ENCODE measurements at places on chromosomes 7 and 10.

- no peak for DNase-seq
Measured at GRCh38 chr10:79327090-79327457, 20.2 kb upstream of the PPIF start.

GRCh38 chr7:50463035-50463434 is 12.9 kb upstream of the FIGNL1 start:
- DNase-seq: no peak

DNA sequence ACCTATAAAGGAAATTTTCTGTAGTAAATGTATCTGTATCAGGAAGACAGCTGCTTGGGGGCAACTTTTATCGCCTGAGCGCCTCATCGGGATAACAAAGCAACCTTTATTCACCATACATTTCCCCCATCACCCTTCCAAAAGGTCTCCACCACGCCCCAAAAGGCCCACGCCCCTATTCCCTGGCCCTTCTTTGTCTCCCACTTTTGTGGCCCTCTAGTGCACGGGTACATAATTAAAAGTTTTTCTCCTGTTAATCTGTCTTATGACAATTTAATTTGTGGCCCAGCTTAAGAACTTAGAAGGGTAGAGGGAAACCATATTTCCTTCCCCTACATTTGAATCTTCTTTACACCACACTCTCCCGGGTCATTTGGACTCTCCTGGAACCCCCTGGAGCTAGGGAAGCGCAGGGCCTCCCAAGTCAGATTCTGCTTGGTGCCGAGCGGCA is 625 bp downstream of the RP9 start:
- DNase-seq: no peak

- DNase-seq: no peak
Measured at GRCh38 chr7:158469396-158470051, 118.1 kb downstream of the PTPRN2 start.

Measured in trophoblast cell (in vitro differentiated cells and primary cell).